Stimulated activated CD4-positive, alpha-beta T cell treated with anti-CD3 and anti-CD28 coated beads, TNF-alpha, amount 100 ng/mL, for 1 hour (primary cell): ENCODE measurements at places on chromosomes 7 and 10.

GRCh38 chr7:149561072-149561471 lies 63.5 kb upstream of the ZNF746 start:
- DNase-seq = no peak

- no peak for DNase-seq
Observed at GRCh38 chr7:70486977-70487376, 645.0 kb upstream of the GALNT17 start.

GRCh38 chr10:21002091-21002878 lies 105.2 kb upstream of the NEBL start:
- DNase-seq = no peak

DNA sequence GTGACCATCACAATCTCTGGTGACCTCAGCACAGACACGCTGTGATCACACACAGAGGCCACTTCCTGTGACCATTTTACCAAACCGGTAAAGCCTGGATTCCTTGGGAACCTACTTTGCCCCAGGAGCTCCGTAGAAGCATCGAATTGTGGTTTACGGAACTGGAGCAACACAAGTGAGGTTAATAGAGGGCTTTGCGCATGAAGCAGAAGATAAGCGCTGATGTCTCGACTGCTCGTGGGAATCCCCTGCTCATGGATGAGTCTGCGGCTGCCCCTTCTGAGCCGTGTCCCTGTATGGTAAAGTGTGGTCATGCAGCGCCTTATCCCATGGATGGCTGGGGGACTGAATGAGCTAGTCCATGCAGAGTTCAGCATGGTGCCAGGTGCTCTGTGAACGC lies 53.6 kb downstream of the VIPR2 start:
- no peak for DNase-seq

DNA sequence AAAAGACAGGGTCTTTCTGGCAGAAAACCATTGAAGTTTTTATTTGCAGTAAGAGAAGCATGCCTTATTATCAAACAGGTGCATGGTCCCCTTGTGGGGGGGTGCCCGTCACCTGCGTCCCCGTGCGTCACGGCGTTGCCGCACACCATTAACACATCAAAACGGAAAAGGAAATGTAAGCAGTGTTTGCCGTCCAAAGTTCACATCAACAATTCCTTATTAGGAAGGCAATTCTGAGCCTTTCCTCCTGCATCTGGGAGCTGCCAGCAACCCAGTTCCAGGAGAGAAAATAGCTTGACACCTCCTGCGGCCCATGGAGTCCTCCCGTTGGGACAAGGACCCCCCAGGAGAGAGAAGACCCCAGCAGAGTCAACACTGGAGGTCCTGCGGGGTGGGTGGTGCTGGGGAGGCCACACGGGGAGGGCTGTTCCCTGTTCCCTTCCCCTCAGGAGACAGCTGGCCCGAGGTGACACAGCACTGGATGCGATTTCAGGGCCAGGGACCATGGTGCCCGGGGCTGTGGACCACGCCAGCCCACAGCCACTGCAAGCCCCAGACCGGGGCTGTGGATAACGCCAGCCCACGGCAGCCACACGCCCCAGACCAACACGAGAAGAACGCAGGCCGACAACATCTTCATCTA lies 39.5 kb downstream of the DIP2C start:
- no peak for DNase-seq

GRCh38 chr7:148437043-148437442 lies 153.5 kb upstream of the C7orf33 start:
- no peak for DNase-seq

DNA sequence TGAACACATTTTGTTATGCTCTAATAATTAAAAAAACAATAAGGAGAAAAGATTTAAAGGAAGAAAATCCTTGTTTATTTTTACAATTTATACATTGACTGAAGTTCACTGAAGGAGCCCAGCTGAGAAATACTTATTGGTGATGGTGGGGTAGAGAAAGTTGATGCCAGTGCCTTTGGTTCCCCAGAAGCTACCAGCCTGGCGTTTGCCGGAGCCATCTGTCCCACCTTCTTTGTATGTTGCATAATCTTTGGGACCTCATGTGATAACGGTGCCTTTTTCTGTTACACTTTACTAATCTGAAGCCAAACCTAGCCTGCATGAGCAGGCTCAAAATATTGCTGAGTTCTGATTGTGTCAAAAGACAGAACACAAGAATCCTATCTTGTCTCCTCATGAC lies 22.7 kb downstream of the ZNF365 start:
- no peak for DNase-seq

DNA sequence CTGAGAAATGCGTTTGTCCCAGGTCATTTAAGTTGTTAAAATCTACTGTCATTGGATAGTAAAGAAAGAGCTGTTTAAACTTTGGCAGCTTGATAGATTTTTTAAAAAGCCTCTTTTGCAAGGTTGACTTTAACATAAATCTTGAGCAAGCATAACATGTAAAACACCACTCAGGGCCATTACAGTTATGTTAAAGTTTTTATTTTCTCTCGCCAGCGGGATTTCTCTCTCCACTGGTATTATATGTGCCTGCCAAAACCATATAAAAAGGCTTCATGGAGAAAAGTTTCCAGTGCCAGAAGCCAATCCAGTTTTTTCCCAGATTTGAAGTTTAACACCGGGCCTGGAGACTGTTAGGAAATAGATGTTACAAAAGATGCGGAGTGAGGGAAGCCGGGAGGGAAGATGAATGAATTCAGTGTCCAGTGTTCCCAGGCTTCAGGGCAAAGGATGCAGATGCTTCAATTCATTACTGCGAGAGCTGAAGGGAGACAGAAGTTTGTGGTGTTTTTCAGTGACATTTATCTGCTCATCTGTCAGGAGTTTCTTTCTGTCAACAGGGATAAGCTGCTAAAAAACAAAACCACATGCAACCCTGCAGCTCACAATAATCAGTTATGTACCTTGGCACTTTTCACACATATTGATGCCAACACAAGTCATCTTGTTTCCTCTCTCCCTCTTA lies 155.5 kb downstream of the SPAG6 start:
- DNase-seq = no peak

DNA sequence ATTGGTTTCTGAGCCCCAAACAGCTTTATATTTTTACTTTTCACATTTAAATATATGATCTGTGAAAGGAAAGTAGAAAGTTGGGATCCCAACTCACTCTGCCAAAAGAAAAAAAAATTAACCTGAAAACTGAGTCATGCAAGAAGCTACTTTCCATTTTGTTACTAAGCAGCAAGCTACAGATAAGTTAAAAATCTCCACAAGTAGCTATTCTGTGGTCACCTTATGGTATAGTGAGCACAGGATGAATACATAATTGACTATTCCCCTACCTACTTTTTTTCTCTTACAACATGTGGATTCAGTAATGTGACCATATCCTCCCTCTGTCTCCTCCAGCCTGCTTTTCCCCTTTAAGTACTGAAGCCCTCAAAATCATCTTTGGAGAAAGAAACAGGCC lies 30.3 kb upstream of the CREB3L2 start:
- DNase-seq = no peak

- DNase-seq = no peak
Observed at GRCh38 chr7:24882989-24883621, 96.9 kb downstream of the OSBPL3 start.

GRCh38 chr7:144857463-144857862 lies 21.6 kb upstream of the TPK1 start:
- DNase-seq = no peak

- DNase-seq = no peak
Observed at GRCh38 chr10:70899096-70899495, 10.7 kb upstream of the PCBD1 start.

- no peak for DNase-seq
Observed at GRCh38 chr7:51617686-51618085, 301.1 kb upstream of the COBL start.

DNA sequence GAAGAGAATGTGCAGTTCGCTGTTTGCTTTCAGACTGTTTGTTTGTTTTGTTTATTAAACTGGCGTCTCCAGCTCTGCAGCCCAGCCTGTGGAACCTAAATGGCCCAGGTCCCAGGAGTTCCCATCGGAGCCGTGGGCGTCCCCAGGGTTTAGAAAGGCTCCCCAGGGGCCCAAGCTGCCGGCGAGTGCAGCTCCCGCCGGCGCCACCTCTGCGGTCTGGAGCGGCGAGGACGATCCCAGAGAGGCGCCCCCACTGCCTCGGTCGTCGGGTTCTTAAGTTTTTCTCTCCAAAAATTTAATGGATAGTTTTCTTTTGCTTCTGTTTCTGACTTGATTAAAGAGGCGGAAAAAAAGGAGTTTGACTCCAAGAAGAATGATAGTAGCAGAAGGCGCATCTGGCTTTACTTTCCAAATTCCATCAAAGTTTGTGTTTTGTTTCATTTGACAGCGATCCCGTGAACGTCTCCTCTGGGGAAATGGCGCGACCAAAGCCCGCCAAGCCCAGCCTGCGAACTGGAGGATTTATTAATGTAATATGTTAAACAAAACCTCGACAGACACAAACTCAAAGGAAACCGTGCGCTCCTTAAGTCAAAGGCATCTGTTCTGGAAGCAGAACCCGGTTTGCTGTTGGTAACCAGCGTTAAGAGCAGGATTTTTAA lies 718 bp upstream of the FZD1 start:
- no peak for DNase-seq
